Stimulated activated CD8-positive, alpha-beta memory T cell treated with anti-CD3 and anti-CD28 coated beads, Interleukin-15, amount 100 ng/mL, for 1 hour (primary cell): ENCODE measurements at places on chromosomes 5 and 9.

- DNase-seq, result no peak
These were observed 44.0 kb upstream of the SVEP1 start for GRCh38 chr9:110623462-110624025.

- DNase-seq, result no peak
These were observed 87.3 kb downstream of the CDKN2A start for GRCh38 chr9:21906881-21907280.

- no peak for DNase-seq
These were observed 90.6 kb downstream of the FANCC start for GRCh38 chr9:95226921-95227320.

DNA sequence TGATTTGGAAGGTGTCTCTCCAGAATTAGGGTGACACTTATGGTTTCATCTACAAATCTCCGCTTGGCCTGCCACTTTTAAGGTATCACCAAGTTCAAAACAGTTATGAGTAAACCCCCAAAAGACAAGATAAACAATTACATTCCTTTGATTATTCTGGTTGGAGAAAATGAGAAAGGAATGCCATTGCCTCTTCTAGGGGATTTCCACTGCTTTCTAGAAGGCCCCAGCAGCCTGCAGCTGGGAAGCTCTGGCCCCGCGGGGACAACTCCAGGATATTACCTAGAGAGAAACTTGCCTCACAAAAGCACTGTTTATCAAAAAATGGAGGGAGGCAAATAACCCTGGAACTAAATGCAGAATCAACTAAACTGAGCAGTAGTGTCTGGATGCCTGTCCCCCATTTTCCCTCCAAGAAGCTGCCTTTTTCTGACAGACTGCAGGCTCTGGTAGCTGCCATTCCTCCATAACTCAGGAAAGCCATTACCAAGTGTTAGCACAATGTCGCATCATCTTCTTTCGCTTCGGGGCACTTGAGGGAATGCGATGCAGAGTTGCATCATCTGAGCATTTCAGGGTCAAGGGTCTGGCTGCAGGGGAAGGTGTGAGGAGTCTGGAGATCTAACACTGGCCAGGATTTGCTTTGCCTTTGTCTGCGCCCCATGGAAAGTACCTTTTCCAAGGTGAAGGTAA is 71.5 kb upstream of the PLPP6 start:
- DNase-seq, result no peak

GRCh38 chr5:69000216-69000919 is 93.4 kb upstream of the SLC30A5 start:
- no peak for DNase-seq

DNA sequence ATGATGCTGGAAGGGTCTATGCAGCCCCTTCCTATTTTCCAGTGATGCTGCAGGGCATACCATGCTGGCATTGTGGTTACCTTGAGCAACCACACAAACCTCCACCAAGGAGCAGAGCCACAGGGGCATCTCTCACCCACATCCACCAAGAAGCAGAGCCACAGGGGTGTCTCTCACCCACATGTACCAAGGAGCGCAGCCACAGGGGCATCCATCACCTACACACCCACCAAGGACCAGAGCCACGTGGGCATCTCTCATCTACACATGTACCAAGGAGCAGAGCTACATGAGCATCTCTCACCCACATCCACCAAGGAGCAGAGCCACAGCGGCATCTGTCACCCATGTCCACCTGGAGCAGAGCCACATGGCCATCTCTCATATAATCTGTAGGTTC is 8.8 kb upstream of the GM2A start:
- no peak for DNase-seq

GRCh38 chr9:34386656-34387055 is 10.0 kb upstream of the MYORG start:
- DNase-seq, result no peak

GRCh38 chr9:123637606-123637944 is 281.6 kb downstream of the CRB2 start:
- DNase-seq, result no peak

DNA sequence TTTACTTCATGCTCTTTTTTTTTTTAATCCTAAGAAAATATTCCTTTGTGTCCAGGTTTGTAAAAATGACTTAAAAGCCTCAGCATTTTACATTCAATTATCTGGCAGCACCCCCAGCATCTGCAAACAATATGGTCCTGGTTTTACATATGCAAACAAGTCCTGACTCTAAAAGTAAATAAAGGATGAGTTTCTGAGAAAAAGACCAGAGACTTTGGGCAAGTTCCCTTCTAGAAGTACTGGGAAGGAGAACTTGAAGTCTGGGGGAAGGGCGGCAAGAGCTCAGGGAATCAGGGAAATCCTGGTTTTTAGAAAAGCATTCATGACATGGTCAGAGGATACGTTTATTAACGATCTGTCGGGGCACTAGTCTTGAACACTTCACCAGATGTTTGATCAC is 25.8 kb downstream of the COL23A1 start:
- no peak for DNase-seq

- no peak for DNase-seq
These were observed 133.8 kb upstream of the MOCS2 start for GRCh38 chr5:53243403-53243802.

- no peak for DNase-seq
These were observed 81.5 kb downstream of the CAAP1 start for GRCh38 chr9:26811106-26811505.

DNA sequence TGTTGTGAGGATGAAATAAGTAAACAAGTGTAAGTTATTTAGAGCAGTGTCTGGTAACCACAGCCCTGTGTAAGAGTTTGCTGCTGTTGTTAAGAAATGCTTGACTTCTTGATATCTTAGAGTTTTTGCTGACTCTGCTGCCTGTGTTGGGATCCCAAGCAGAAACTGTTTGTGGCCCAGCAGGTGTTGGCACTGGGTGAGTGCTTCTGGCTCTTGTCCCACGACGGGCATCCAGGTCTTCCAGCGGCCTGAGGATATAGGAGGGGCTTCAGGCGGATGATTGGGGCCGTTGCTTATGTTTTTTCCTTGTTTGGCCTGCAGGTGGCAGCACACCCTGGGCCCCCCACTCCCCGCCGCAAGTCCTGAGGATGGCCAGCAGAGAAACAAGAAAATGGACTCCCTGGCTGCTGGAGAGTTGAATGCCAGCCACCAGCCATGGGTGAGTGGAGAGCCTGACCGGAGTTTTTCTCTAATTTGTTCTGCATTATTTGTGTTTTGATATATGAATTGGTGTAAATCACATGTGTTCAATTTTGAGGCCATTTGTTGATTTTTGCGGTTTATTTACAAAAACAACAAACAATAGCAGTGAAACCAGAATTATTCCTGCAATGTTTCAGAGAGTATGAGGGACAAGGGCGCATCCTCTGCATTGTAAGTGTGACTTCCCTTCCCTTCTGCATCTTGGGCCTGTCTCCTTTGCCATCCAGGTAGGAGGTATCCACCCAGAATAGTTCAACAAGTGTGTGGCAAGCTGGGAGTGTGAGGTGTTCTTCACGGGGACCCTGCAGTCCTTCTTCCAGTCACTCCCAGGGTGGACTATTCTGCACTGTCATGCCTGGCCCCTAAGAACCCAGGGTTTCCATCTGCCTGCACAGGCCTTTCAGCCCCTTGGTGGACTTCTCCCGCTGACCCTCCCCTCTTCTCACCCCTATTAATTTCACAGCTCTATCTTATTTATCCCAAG is 50.3 kb downstream of the SLC22A5 start:
- no peak for DNase-seq

DNA sequence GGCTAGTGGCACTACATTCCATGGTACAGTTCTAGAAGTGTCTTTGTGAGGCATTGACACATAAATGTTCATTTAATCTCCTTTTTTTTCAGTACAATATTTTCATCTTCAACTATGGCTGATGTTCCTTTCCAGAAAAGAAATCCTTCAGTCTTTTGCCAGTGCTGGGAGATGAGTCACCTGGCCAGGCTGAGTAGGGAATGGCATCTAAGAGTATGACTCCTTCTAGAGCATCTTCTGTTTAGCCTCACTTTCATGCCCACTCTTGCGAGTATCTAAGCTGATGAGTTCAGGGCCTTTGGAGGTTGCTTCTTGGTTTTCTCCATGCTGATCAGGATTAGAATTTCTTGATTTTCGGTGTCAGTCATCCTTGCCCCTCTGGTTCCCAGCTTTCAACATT is 124.4 kb downstream of the SLC28A3 start:
- DNase-seq, result no peak

- DNase-seq, result no peak
These were observed 438 bp upstream of the LAMC3 start for GRCh38 chr9:131008563-131008908.

- DNase-seq, result no peak
These were observed 32.9 kb upstream of the TRIO start for GRCh38 chr5:14110196-14110595.

DNA sequence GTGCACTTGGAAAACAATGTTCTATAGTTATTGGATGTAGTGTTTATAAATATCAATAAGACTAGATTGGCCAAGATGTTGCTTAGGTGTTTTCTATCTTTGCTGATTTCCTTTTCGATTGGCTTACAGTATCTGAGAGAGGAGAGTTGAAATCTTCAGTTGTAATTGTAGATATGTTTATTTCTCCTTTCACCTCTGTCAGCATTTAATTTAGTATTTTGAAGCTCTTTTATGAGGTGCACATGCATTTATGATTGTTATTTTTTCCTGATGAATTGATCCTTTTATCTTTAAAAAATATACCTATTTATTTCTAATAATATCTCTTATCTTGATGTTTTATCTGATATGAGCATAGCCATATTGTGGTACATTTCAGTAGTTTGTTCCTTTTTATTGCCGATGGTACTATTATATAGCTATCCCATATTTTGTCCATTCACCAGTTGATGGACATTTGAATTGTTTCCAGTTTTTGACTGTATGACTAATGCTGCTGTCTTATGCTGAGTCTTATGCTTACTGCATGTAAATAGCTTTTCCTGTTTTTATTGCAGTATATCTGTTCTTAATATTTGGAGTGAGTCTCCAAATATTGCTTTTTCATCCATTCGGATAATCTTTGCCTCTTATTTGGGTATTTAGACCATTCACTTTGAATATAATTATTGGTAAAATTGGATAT is 34.7 kb downstream of the ERCC6L2 start:
- no peak for DNase-seq

GRCh38 chr9:36818965-36819870 is 214.8 kb downstream of the PAX5 start:
- DNase-seq, result no peak

- no peak for DNase-seq
These were observed 212.0 kb downstream of the KDM4C start for GRCh38 chr9:6969805-6970204.

GRCh38 chr5:91058575-91058974 is 324.5 kb downstream of the ARRDC3 start:
- no peak for DNase-seq

- no peak for DNase-seq
These were observed 50.4 kb upstream of the PTGS1 start for GRCh38 chr9:122320413-122320881.

DNA sequence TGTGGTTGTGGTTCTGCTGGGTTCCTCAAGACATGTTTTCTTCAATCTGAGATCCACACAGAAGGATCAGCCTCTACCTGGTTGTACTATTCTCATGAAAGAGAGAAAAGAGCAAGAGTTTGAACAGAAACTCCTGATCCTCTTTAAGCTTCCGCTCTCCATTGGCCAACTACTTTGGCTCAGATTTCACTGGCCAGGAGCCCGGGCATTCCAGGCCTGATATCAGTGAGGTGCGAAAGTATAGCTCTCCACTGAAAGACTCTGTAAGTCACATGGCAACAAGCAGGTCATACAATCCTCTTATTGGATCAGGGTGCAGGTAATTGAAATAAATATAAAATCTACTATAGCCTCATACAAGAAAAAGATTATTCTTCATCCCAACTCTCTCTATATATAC is 920.5 kb downstream of the TLE4 start:
- DNase-seq, result no peak
